Hematopoietic multipotent progenitor cell treated with erythropoietin and hydrocortisone succinate and interleukin-3 and kit ligand, for 8 days (in vitro differentiated cells): ENCODE measurements at places on chromosomes 12 and 14.

GRCh38 chr14:103561381-103562178 is 877 bp downstream of the BAG5 start:
- DNase-seq = peak; percentile 73

GRCh38 chr12:31658471-31659086 is 909 bp upstream of the ETFBKMT start:
- DNase-seq = no peak

GRCh38 chr14:87231336-87232026 is 761.5 kb downstream of the GALC start:
- no peak for DNase-seq

- DNase-seq = no peak
Observed at GRCh38 chr14:26845151-26845818, 247.5 kb upstream of the NOVA1 start.

GRCh38 chr12:693934-694533 is 30.8 kb upstream of the NINJ2 start:
- DNase-seq = no peak

- DNase-seq = no peak
Observed at GRCh38 chr12:50725011-50725942, 38.6 kb upstream of the ATF1 start.

- no peak for DNase-seq
Observed at GRCh38 chr14:64476438-64476837, 11.1 kb downstream of the AKAP5 start.

GRCh38 chr12:123042833-123043232 is 62.4 kb downstream of the ARL6IP4 start:
- no peak for DNase-seq

GRCh38 chr12:57456145-57456700 is 1.1 kb downstream of the INHBE start:
- DNase-seq = peak; percentile 63

DNA sequence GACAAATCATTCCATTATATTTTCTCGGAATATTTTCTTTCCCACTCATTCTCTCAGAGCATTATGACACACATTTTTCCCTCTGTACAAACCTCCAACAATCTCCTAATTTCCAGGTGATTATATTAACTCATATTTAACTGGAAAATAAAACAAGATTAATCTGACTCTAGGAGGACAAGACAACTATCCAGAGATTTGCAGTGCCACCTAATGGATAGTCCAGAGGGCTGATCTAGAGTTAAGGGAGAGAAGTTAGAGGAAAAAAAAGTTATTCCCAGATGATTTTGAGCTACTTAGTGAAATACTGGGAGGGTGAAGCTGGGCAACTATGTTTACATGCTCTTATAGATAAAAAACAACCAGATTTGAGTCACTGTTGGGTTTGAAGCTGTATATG is 161.7 kb downstream of the ALX1 start:
- no peak for DNase-seq

GRCh38 chr12:129599406-129599805 is 304.4 kb downstream of the TMEM132D start:
- DNase-seq = no peak

DNA sequence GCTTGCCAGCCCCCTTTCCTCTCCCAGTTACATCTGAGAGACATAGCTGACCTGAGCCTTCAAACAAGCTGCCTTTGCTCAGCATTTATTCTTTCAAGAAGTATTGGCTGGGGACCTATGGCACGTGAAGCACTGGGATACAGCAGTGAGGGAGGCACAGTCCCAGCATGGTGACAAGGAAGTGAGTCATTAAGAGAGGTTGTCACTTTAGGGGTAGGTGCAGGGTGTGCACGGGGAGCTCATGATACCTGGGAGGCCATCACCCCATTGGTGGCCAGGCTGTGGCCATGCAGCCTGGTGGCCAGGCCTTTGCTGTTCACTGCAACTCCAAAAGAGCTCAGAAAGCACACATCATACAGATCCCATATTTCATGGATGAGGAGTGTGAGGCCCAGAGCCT is 5.7 kb upstream of the KRT75 start:
- no peak for DNase-seq

DNA sequence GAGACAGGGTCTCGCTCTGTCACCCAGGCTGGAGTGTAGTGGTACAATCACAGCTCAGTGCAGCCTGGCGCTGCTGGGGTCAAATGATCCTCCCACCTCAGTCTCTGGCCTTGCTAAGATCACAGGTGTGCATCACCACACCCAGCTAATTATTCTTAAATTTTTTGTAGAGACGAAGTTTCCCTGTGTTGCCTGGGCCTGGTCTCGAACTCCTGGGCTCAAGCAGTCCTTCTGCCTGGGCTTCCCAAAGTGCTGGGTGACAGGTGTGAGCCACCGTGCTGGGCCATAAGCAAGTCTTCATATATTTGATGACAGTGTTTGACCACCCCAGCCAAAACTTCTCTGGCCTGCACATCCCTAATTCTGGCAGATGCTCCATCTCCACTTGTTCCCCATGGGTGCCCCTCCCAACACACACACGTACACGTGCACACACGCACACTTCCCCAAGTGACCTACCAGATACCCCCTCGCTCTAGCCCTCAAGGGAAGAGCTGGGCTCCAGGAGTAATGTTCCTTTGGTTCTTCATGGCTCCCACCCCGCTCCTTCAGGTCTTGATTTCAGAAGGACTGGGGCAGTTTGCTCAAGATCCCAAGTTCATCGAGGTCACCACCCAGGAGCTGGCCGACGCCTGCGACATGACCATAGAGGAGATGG is 104.3 kb upstream of the FKBP4 start:
- peak; percentile 41 for DNase-seq

DNA sequence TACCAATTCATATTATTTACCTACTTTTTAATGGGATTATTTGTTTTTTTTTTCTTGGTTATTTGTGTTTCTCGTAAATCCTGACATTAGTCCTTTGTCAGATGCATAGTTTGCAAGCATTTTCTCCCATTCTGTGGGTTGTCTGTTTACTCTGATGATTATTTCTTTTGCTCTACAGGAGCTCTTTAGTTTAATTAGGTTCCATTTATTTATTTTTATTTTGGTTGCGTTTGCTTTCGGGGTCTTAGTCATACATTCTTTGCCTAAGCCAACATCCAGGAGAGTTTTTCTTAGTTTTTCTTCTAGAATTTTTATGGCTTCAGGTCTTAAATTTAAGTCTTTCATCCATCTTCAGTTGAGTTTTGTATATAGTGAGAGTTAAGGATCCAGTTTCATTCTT is 289.9 kb downstream of the AKAP6 start:
- no peak for DNase-seq

- DNase-seq = no peak
Observed at GRCh38 chr14:38824706-38825105, 278.3 kb downstream of the SEC23A start.

DNA sequence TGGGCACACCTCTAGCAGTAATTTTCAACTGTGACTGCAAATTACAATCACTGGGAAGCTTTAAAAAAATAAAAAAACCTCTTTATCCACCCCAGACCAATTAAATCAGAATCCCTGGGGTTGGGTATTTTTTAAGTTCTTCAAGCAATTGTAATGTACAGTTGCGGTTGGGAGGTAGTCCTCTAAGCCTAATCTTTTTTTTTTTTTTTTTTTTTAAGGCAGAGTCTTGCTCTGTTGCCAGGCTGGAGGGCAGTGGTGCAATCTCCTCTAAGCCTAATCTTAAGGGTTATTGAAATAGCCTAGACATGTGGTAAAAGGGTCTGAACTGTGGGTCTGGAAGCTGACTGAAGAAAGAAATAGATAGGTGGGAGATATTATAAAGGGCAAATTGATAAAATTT is 230.5 kb downstream of the AKAP6 start:
- DNase-seq = no peak

GRCh38 chr12:131923260-131923659 is 5.8 kb upstream of the PUS1 start:
- DNase-seq = no peak
